ENCODE measurements at places on chromosomes 7 and 10.
A peak's percentile ranks its signal among the peaks of the same experiment; 100 is the strongest.

DNA sequence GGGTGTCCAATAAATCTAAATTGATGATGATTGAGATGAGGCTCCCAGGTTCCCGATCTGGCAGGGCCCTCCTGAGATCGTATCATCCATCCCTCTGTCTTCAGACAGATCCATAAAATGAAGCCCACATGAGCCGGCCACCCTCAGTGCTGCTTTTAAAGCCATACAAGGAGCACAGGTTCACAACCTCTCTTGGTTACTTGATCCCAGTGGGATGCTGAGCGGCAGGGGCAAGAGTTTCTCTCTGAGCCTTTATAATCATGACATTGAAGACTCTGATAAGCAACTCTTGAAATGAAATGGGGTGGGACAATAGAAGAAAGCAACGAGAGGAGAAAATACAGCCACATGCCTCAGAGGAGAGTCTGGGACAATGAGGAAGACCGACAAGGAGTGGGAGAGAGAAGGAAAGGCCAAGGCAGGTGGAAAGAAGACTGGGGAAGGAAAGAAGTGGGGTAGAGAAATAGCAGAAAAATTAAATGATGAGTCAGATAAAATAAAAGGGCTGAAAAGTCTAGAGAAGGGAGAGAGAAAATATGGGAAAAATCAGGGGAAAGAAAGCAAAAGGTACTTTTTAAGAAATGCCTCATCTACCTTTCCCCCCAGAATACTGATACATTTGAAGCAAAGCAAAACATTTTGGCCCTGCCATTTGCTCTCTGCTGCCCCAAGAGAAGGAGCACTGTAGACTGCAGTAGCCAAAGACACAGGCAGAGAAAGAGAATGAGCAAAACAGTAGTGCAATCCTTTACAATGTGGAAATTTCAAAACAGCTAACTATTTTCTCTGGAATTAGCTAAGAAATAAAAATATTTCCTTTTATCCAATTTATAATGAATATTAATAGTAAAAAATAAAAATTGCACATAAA lies 14.6 kb downstream of the GBX1 start:
- DNase-seq, result no peak

- no peak for DNase-seq
These were observed 279.2 kb downstream of the CACNA2D1 start for GRCh38 chr7:82164410-82164809.

GRCh38 chr10:124152139-124153022 lies 59.0 kb upstream of the CHST15 start:
- no peak for DNase-seq

- no peak for DNase-seq
These were observed 30.1 kb downstream of the KCND2 start for GRCh38 chr7:120303105-120303504.

GRCh38 chr7:79055722-79056415 lies 397.6 kb downstream of the MAGI2 start:
- DNase-seq, result no peak

- no peak for DNase-seq
These were observed 87.5 kb upstream of the PDCD4 start for GRCh38 chr10:110784198-110784597.

DNA sequence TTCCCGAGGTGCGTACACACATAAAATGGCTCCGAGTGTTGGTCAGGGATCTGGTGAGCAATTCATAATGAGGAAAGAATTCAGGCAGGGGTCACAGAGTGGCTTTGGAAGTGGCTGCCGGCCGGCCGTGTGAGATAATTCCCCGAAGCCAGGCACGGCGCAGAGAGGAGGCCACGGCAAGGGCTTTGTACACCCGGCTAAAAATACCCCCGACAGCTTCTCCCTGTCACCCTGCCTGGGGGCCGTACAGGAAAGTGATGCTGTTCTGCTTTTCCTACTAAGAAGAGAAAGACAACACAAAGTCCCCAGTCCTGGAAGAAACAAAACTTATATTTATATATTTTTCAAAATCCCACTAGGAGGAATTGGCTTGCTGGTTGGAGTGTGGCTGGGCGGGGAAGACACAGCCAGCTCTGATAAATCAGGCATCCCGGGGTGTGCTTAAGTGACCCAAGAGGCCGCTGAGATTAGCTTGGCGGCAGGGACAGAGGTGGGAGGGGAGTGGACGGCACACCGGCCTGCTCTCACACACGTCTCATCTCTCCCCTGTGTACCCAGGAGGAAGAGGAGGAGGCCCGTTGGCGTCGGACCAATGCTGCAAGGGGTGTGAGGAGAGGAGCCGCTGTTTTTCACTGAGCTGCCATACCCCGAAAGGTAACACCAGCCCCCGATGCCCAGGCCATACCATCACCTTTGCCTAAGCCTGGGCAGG lies 70.5 kb downstream of the ZMIZ1 start:
- DNase-seq, result peak; percentile 71

GRCh38 chr7:154171422-154171821 lies 119.2 kb downstream of the DPP6 start:
- DNase-seq, result no peak

- no peak for DNase-seq
These were observed 2.0 kb upstream of the ZNF398 start for GRCh38 chr7:149145031-149145845.
